GM10248 (cell line): ENCODE measurements at places on chromosomes 5 and 9.
A peak's percentile ranks its signal among the peaks of the same experiment; 100 is the strongest.

DNA sequence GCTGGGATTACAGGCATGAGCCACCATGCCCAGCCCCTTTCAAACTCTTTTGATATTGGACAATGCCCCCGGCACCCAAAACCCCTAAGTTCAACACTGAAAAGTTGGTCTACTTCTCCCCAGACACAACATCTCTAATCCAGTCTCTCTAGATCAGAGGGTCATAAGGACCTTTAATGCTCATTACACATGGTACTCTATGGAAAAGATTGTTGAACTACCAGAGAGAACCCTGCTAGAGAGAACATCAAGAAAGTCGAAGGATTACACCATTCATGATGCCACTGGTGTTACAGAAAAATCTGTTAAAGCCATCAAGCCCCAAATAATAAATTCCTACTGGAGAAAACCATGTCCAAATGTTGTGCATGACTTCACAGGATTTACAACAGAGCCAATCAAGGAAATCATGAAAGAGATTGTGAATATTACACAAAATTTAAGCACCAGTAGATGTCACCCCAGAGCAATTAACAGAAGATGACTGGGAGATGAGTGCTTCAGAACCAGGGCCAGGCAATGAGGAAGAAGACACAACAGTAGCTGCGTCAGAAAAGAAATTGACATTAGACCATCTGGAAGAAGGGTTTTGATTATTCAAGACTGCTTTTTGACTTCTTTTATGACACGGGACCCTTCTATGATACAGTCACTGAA is 28.3 kb upstream of the NIPAL4 start:
- peak; percentile 56 for DNase-seq

- DNase-seq, result no peak
These were observed 30.0 kb upstream of the SH3RF2 start for GRCh38 chr5:145906401-145906800.

- no peak for DNase-seq
These were observed 39.5 kb downstream of the NTRK2 start for GRCh38 chr9:84709056-84709455.

DNA sequence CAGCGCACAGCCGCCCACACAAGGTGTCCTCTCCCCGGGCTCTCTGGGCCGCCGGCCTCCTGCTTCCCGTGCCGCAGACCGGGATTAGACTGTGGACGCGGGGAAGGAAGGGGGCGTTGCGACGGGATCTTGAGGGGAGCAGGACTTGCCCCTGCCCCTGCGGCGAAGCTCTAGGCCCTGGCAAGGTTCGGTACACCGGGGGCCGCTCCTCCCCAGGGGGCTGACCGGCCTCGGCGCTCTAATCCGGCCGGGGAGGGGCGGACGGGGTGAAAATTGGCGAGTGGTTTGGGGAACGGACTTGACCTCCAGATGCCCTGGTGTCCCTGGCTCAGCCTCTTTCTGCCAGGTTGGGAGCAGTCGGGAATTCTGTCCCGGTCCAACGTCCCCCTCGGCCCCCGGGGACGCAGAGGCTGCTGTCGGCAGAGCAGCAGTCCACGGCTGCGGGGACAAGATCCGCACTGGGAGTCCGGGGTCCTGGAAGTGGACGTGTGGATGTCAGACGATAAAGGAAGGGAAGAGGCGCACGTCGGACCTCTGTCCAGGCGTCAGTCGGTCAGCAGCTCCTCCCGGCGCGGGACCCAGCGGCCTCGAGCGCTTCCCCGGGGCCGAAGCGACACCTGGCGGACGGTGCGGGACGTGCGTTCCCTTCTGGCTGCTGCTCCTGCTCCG is 1.9 kb upstream of the CNTFR start:
- peak; percentile 91 for DNase-seq

DNA sequence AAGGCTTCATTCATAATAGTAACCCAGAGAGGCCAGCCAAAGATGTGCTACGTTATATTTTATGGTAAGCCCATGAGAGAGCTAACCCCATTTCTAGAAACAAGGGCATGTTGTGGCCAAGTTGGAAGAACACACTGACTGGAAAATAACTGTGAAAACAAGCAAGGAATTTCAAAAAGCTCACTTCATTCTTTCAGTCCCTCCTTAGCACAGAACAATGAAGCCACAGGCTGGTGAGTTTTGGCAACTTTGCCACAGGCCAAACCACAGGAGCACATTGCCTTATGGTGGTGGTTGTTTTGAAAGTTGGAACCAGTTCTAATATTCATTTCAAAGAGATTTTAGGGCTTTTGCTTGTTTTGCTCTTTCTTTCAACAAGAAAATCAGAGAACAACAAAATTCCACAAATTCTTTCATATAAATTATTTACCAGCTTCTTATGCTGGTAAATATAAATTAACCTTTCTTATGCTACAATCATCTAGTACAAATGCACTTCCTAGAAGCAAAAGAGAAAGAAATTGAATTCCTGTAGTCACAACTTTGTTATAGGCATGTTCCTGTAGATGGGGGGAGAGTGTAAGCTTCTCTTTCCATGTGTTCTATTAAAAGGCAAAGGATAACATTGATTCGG is 225.4 kb upstream of the RFX3 start:
- no peak for DNase-seq

DNA sequence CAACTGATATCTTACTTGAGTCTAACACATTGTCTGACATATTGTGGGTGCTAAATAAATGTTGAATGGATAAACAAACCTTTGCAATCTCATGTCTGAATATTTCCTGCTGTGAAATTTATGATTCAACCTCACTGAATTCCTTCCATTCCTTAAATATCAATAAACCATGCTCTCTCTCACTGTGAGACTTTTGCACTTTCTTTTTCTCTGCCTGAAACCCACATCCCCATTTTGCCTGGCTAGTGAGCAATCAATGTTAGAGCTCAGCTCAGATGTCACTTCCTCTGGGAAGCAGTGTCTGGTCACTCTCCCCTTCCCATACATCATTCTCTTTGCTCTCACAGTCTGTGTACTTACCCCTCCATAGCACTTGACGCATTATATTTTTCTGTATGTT is 383.7 kb upstream of the TRPC7 start:
- DNase-seq, result no peak

- no peak for DNase-seq
These were observed 2.6 kb downstream of the ABL1 start for GRCh38 chr9:130837643-130838042.

DNA sequence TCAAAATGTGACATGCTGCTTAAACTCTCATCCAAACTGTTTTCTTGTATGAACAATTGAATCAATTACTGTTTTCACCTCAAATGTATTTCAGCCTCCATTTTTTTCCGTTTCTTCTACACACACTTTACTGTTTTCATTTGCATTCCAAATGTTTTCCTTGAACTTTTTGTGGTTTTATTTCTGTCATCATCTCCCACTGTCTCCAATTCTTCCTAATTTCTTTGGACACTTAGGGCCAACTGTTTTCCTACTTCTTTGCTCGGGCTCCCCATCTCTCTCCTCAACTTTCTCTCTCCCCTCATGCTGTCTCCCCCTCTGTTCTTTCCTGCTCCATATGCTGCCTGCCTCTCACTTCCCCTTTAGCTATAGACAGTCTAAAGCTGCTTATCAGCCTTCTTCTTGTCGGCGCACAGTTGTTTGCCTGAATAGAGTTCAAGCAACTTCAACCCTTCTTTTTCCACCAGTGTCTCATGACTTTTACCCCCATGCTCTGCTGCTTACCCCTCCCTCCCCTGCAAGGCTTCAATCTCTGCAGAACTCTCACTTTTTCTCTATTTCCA is 443.4 kb downstream of the DTWD2 start:
- DNase-seq, result no peak

GRCh38 chr5:156329171-156329611 is 2.2 kb downstream of the SGCD start:
- no peak for DNase-seq

- no peak for DNase-seq
These were observed 12.2 kb downstream of the CEP72 start for GRCh38 chr5:624118-624950.

GRCh38 chr5:69213513-69214215 is 21.0 kb upstream of the CDK7 start:
- no peak for DNase-seq

DNA sequence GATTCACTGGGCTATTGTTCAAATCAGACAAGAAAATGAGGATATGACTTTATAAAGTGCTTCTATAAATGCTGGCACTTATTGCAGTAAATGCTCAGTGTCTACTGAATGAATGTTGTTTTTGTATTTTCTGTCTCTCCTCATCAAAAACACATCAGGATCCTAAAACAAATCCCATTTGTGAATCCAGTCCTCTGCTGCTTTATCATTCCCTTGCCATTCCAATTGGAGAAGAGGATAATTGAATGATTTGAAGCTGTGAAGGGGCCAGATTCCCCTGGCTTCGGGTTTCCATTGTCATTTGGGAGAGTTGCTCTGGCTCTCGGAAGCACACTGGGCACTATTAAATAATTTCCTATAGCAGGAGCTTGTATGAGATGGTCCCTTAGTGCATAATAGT is 666.8 kb downstream of the ACTL7B start:
- DNase-seq, result no peak

DNA sequence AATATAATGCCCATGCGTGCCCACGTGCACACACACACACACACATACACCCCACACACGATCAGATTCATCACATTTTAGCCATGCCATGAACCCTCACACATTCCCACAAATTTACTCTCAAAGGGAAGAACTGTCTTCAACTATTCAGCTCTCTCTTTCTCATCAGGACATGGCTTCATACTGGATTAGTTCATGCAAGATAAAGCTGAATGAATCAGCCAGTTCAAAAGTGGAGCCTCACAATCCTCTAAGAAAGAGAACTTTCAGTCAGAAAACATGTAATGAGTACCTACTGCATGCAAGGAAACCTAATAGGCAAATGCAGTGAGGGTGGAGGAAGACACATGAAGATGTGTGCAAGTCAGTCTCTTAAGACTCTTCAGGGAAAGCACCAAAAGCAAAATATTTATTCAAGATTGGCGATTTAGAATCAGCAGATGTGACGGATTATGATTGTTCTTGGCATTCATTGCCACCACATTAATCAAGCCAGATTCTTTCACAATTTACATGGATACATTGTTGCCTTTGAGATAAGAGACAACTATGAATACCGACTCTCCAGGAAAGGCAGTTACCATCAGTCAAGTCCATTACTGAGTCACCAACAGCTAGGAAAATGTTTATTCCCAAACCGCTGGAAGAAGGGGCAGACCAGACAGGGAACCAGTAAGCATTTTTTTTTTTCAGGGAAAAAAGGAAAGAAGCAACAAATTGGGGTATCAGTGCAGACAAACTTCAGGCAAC is 30.3 kb upstream of the PUM3 start:
- no peak for DNase-seq

DNA sequence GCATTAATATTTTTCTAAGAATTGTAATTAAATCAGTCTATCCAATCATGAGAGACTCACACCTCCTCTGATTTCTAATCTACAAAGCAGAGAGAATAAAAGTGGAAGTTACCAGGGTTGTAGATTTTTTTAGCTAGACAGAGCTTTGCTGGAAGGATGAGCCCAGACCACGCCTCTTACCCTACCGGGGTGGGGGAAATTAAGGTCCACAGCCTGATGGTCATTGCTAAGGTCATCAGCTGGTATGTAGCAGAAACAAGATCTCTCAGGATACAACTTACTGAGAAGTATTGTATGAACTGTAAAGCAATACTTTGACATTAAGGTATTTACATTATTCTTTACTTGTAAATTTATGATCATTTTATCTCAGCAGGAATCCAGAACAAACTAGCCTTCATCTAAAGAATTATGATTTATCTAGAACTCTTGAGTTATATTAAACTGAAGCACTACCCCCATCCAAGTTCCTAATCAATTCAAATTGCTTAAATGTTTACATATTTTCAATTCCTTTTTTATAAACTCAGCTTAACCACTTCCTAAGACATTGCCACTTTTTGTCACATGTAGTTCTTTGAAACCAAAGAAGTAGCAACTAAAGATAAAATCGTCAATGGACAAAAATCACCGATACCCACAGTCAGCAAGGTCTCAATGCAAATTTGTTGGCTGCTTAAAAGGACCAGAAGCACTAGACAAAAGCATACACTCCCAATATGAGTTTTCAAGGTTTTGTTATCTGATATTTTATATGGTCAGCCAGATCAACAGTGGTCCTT is 225.8 kb upstream of the DAPK1 start:
- no peak for DNase-seq

DNA sequence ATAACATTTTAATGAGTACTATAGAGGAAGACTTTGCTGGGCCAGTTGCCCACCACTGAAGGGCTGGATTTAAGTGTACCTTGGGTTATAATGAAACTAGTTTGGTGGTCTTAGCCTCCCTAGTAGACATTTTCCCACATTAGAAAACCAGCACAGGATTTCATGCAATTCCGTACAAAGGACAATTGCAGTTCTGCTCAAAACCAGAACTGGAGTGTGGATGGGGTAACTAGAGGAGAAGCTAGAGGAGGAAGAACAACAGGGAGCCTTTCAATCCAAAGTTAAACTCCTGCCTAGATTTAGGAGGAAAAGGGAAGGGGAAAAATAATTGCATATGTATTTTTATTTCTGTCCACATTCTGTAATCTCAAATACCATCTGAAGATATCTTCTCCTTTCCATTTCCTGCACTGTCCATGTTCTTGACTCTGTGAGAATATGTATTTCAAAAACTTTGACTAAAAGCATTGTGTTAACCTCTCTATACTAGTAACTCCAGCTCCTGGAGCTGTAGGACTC is 97.5 kb upstream of the SSBP2 start:
- no peak for DNase-seq

DNA sequence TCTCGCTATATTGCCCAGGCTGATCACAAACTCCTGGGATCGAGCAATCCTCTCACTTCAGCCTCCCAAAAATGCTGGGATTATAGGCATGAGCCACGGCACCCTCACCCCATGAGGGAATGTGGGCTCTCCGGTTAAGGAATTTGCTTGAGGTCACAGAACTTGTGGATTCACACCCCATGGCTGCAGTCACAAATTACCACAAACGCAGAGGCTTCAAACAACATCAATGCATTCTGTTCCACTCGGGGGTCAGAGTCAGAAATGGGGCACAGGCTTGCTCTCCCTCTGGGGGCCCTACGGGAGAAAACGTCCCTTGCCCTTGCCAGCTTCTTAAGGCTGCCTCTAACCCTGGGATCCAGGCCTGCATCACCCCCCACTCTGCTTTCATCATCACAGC is 12.2 kb upstream of the SPINK4 start:
- no peak for DNase-seq

DNA sequence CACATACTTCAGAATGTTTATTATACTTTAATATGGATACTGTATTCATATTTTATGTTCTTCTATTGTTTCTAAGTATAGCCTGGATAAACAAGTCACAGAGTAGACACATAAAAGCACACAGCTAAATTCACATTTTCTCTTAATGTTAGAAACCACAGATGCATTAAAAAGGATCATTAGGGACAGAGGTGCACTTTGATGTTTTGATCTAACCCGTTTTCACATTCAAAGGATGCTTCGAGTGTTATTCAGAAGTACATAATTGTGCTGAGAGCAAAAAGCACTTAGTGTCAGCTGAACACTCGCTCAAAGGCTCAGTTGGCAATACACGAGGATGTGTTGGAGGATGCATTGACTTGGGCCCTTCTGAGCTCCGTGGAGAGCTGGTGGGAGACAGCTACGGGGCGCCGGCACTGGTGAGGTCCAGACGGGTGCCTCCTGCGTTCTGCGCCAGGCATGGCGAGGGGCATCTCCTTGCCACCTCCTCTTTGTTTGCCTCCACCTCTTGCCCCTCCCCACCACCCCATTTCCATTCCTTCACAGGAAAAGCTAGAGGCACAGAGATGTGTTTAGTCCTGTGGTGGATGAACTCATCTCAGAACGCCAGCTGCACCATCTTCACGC is 35.5 kb downstream of the MED10 start:
- no peak for DNase-seq
